Stimulated activated CD4-positive, alpha-beta T cell treated with anti-CD3 and anti-CD28 coated beads, Interleukin-1b, Interleukin-23, amount 100 ng/mL, for 4 hours (primary cell): ENCODE measurements at places on chromosomes 1 and 21.

- DNase-seq = no peak
These were observed 7.3 kb downstream of the LYPD8 start for GRCh38 chr1:248748211-248748610.

- DNase-seq = no peak
These were observed 28.5 kb downstream of the NIBAN1 start for GRCh38 chr1:184945678-184946412.

DNA sequence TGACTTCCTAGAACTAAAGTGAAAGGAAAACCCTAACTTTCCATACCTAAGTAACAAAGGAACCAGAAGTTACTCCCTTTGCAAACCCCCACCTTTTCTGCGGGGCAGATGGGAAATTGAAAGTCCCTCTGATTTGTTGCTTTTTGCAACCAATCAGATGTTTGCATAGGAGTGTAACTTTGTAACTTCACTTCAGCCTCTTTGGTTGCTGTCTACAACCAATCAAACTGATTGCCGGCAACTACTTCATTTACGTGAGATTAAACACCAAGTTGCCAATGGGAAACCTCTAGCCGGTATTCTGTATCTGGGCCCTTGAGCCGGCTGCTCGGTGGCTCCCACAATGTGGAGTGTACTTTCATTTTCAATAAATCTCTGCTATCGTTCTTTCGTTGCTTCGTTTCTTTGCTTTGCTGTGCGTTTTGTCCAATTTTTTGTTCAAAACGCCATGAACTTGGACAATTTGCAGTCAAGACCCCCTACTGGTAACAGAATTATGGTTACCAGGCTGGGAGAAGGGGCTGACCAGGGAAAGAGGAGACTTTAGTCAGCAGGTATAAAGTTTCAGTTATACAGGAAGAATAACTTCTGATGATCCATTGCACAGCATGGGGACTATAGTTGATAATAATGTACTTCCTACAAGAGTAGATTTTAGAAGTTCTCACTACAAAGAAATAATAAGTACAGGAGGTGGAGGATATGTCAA is 69.2 kb upstream of the RGS2 start:
- no peak for DNase-seq

GRCh38 chr1:36116901-36117300 is 8.1 kb downstream of the COL8A2 start:
- DNase-seq = no peak

- no peak for DNase-seq
These were observed 1.9 kb downstream of the MTFR1L start for GRCh38 chr1:25821630-25822091.
